Kidney tubule cell (primary cell): ENCODE measurements at places on chromosomes 16 and 17.

GRCh38 chr16:3810818-3811217, 69.7 kb downstream of the CREBBP start:
- DNase-seq, result no peak

DNA sequence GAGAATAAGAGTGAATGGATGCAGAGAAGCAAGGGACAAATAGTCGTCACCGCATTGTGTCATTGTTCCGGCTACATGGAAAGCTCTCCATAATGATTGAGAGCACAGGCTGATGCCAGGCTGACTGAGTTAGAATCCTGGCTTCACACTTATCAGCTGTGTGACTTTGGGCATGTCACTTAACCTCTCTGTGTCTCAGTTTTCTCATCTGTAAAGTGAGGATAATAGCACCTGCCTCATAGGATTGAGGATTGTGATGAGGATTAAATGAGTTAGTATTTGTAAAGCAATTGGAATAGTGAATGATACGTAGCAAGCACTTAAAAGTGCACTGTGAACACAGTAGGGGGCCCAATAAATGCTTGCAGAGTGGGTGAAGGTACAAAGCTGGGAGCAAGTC, 45.7 kb upstream of the LYRM9 start:
- DNase-seq, result no peak

DNA sequence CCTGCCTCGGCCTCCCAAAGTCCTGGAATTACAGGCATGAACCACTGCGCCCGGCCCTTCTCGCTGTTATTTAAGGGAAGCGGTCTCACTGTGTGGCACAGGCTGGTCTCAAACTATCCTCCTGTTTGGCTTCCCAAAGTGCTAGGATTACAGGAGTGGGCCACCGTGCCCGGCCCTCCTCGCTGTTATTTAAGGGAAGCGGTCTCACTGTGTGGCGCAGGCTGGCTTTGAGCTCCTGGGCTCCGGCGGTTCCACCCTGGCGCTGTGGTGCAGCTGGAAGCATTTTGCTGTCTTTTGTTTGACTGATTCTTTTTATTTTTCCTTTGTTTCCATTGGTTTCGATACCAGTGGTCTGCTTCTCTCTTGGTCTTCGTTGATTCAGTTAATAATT, 40.7 kb downstream of the FOXK2 start:
- no peak for DNase-seq

GRCh38 chr17:7315570-7316235, 543 bp upstream of the GPS2 start:
- no peak for DNase-seq

- DNase-seq, result no peak
Observed at GRCh38 chr16:9107025-9107970, 15.9 kb downstream of the HAPSTR1 start.

- DNase-seq, result peak; percentile 18
Observed at GRCh38 chr17:37642681-37643080, 565 bp downstream of the DDX52 start.

- DNase-seq, result no peak
Observed at GRCh38 chr17:69503711-69504110, 89.2 kb downstream of the MAP2K6 start.

- DNase-seq, result no peak
Observed at GRCh38 chr16:61421111-61421510, 615.1 kb downstream of the CDH8 start.

DNA sequence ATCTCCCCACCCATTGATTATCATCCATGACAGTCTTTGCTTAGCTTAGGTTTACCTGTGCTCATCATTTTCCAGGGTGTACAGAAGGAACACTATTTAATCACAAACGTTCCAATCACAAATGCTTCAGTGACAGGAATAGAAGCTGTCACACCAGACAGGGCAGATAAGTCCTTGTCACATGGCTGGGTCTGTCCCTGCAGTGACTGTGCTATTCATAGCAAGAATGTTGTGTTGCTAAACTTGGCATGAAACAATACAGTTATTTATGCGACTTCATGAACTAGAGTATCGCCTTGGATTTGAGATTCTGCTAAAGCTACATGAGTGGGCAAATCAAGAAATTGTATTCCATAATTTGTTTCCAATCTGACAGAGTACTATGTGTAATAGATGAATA, 108.4 kb downstream of the CDH13 start:
- no peak for DNase-seq

DNA sequence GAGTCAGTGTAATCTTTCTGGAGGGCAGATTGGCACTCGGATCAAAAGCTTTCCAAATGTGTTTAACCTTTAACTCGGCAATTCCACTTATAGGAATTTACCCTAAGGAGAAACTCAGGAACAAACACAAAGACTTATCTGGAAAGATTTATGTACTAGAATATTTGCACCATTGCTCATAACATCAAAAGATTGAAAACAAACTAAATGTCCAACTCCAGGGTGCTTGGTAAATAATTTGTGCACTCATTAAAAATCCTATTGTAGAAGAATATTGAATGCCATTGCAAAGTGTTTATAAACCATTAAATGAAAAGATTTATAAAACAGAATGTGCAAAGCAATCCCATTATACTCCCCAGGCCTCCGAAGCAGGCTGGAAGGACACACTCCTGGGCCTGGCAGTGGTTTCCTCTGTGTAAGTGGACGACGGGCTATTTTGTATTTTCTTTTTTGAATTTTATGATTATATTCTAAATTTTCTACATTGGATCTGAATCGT, 18.7 kb upstream of the RBFOX3 start:
- no peak for DNase-seq

- DNase-seq, result no peak
Observed at GRCh38 chr17:57947369-57947768, 7.8 kb downstream of the CUEDC1 start.

DNA sequence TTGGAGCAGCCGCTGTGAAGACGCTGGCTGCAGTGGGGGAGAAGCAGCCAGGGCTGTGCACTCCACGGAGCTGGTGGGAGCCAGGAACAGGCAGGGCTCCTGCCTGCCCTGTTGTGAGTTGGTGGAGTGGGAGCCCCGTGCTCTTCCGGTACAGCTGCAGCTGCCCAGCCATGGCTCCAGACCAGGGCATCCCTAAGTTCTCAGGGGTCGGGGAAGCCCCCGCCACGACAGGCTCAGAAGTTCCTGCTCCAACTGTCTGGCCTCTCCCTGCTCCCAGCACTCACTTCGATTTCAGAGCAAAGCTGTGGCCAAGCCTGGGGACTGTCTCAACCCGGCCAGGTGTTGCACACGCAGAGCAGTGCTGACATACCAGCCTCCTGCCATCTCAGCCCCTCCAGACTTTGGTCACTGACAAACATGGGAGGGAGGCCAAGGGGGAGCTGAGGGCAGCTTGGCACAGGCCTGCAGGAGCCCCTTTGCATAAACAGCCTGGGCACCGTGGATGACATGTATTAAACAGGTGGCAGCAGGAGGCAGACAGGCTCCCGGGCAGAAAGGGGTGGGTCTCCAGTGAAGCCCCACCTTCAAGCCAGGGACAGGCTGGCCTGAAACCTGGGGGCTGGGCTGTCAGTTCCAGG, 13.9 kb upstream of the KDM8 start:
- no peak for DNase-seq

DNA sequence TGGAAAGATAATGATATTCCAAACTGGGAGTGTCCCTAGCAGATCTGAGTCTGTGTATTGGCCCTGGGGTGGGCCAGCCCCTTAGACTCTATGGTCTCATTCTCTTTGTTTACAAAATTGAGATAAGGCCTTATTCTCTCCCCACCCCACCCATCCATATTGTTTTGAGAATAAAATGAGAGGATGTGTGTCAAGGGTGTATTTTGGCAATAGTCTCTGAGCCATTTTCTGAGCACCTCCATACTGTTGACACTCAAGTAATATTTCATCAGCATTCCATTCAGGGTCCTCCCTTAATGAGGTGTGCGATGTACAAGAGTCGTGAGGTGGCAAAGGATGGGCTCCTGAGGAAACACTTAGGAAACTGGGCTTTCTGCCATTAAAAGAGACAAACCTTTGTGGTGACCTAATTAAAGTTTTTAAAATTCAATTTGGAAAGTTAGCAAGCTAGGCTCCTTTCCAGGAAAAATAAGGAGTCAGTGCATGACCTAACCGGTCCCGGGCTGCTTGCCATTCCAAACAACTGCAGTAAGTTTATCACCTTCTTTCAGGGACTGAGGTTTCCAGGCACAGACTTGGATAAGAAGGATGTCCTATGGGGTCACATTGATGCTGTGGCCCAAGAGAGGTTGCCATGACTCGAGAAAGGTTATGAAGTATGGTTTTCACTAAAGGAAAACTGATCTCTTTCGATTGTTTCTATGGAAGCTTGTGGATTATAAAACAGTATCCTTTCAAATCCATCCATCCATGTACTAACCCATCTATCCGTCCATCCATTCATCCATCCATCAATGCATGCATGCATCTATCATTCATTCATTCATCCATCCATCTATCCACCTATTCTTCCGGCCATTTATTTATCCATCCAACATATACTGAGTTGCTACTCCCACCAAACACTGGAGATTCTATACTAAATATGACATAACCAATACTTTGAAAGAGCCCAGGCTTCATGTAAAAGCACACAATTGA, 443.3 kb downstream of the UTP18 start:
- DNase-seq, result peak; percentile 77

- no peak for DNase-seq
Observed at GRCh38 chr16:30615358-30616091, 5.3 kb upstream of the ZNF689 start.

DNA sequence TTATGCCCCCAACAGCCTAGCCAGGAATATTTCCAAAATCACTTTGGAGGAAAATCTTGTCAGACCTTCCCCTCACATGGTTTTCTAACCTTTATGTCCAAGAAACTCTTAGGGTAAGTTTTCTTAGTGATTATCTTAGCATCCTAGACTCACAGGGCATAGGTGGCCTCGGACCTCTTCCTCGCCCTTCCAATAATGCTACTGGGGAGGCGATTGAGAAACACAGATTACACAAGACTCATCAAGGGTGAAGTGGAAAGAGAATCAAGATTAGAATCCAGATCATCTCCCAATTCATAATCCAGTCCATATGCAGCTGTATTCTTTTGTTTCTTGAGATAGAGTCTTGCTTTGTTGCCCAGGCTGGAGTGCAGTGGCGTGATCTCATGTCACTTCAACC, 358.4 kb upstream of the CDH5 start:
- no peak for DNase-seq

DNA sequence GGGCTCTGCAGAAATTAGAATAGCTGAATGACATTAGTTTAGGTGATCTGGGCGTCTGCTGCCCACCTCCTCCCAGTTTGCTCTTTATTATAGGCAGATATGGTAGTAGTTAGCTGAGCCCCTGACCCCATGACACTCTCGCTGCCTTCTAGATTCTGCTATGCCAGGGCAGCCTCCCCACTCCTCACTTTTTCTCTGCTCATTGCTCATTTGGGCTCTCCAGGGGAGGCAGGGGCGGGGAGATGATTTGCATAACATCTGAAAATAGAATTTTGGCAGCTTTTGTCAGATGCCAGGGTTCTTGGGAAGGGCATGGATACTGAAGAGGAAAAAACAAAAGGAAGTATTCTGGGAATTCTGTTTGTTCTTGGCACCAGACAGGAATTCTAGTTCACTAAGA, 78.0 kb upstream of the GAS7 start:
- DNase-seq, result no peak

GRCh38 chr16:4051591-4051990, 64.7 kb downstream of the ADCY9 start:
- DNase-seq, result no peak

GRCh38 chr16:53809088-53809932, 105.4 kb downstream of the FTO start:
- DNase-seq, result peak; percentile 23

DNA sequence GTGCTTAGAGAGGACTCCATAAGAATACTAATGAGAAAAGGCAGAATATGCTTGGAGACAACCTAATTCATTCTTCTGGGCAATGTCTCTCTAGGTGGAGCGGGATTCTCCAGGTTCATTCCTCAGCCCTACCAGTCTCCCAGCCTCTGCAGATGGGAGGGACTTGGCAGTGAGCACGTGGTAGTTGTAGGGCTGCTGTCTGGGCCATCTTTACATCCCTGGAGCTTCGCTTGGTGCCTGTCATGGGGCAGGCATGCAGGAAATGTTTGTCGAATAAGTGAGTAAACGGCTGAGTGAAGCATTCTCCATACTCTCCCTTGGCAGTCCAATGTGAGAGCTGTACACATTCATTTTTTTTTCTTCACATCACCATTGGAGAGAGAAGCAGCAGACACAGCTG, 387.5 kb downstream of the UTP18 start:
- peak; percentile 91 for DNase-seq

- no peak for DNase-seq
Observed at GRCh38 chr17:22203208-22203715, 510.9 kb downstream of the KCNJ18 start.

DNA sequence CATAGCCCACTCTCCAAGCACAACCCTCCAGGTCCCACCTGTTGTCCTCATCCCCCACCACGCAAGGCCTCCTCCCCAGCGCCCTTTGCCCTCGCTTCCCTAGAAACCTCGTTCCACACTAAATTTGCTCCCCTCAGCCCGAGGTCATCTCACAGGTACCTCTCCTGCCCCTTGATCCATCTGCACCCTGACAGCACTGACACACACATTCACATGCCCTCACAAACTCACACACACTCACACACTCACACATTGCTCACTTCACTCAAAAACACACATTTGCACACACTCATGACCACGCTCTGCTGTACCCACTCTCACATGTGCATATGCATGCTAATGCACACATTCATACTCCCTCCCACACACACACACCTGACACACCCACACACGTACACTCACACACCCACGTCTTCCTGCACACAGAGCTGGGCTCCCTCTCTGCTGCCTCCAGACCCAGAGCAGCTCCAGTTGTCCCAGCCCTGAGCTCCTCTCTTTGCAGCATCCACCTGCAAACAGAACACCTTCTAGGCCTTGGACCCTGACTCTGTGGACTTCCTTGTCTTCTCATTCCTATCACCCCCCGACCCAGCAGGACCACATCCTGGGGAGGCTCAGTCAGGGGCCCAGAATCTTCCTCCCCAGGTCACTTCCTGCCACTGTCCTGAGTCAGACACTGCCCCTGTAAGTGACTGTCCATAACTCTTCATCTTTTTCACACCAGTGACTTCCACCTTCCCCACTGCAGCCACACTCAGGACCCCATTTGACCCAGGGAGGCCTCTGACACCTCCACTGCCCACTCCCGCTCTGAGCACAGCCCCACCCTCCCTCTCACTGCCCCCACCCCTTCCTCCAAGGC, 4.9 kb downstream of the ASGR2 start:
- no peak for DNase-seq
